ENCODE measurements at places on chromosomes 6 and 20. TPM values are rescaled to one million over a fixed set of nuclear protein-coding genes. Genes with fewer than 3 reads are reported as not detected.

GRCh38 chr6:31041372-31041974 is 31.2 kb downstream of the MUC22 start:
- no peak for DNase-seq

DNA sequence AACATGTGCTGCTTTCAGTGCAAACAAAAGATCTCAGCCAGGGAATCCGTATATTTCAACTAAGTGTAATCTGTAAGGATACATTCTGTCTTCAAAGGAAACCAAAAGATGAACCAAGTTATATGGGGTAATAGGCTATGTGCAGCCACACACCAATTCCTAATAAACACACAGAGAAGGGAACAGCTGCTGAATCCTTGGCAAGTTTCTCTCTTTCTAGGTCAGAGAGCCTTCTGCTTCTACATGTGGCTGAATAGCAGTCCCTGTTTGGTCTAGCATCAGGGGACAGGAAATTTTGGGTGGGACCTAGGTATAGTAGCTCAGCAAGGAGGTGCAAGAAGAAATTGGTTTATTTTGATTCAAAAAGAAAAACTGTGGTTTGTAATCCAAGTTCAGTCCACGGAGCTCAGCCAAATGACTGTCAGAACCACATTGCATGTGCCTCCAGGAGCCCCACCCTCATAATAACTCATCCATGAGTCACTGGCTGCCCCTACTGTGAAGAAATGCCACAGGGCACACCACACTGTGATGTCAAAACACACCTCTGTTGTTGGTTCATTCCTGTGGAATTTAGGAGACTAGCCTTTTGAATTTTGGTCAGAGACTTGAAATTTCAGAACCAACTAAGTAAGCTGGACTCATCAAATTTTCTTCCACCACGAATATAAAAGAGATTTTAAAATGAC is 21.1 kb downstream of the SPTLC3 start:
- no peak for DNase-seq

DNA sequence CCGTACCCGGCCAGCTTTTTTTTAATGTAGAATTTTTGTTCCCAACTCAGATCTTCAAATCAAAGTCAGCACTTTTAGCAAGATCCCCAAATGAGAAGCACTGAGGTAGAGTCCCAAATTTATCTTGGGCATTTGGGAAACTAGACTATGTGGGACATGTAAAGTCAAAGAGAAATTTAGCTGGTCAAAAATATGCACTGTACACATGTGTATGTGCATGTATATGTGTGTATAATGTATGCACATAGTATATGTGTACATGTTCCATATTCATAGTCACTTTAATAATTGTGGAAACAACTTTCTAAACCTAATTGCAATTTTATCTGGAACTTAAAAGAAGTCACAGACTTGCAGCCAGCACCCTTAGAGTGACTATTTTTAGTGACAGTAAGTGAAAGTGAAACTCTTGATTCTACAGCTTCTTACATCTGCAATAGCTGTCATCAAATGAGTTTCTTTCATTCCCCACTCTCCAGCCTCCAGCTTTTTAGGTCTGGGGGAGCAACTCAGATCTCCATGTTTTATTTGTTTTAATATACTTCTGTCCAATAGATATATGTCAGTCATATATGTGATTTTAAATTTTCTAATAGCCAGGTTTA is 53.6 kb downstream of the CDC40 start:
- DNase-seq = no peak

HDGFL1 gene
- not detected for total RNA-seq

GRCh38 chr20:16505894-16506293 is 67.4 kb downstream of the KIF16B start:
- no peak for DNase-seq

ABRACL gene
- 8.5 TPM for total RNA-seq

CLPSL1 gene
- total RNA-seq = not detected

GRCh38 chr6:7996538-7997111 is 67.6 kb downstream of the BLOC1S5 start:
- DNase-seq = no peak

SYCP2 gene
- 6.7 TPM for total RNA-seq

DNA sequence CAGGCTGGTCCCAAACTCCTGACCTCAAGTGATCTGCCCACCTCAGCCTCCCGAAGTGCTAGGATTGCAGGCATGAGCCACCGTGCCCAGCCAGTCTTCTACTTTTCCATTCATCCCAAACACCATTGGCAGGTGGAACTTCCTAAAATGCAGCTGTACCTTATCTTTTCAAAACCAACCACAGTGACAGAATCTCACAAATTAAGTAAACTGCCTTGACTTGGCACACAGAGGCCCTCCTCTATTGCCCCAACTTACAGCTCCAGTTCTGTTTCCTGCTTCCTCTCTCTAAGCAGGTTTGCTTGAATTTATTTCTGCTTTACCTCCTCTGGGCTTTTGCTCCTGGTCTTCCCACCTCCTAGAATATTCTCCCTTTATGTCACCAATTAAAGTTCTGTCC is 7.6 kb downstream of the MYB start:
- DNase-seq = no peak

HAO1 gene
- not detected for total RNA-seq

ZNF311 gene
- total RNA-seq = 2.1 TPM

GRCh38 chr6:73348550-73349204 is 5.4 kb downstream of the DPPA5 start:
- no peak for DNase-seq

Data from sciatic nerve (tissue), 2 donors.